Natural killer cell (primary cell): ENCODE measurements at places on chromosomes 4 and X. TPM values are rescaled to one million over a fixed set of nuclear protein-coding genes. Genes with fewer than 3 reads are reported as not detected.

CDK16 gene
- 140 TPM for total RNA-seq

UGT2B15 gene
- total RNA-seq = not detected

TMSB4X gene
- 5,892 TPM for total RNA-seq

ATP1B4 gene
- total RNA-seq = not detected

RPS6KA6 gene
- not detected for total RNA-seq

TRIM60 gene
- not detected for total RNA-seq

IQCM gene
- total RNA-seq = not detected

CTAG1B gene
- total RNA-seq = not detected

CTPS2 gene
- total RNA-seq = 3.6 TPM

MTTP gene
- total RNA-seq = not detected

TMSB15C gene
- total RNA-seq = 2.0 TPM

TCEAL8 gene
- 26.5 TPM for total RNA-seq

FABP2 gene
- not detected for total RNA-seq

ANOS1 gene
- not detected for total RNA-seq

TCEAL6 gene
- total RNA-seq = not detected

SLC26A1 gene
- total RNA-seq = 0.19 TPM

SPRY1 gene
- total RNA-seq = 9.5 TPM

ERAS gene
- total RNA-seq = not detected

MTM1 gene
- total RNA-seq = 6.1 TPM

ITGB1BP2 gene
- 2.4 TPM for total RNA-seq

CTAG2 gene
- total RNA-seq = not detected

H2BW2 gene
- not detected for total RNA-seq

SMIM10 gene
- 0.16 TPM for total RNA-seq

ADAM29 gene
- total RNA-seq = not detected

MAD2L1 gene
- 1.5 TPM for total RNA-seq

SPACA5 gene
- not detected for total RNA-seq

MAGED1 gene
- 37.0 TPM for total RNA-seq

CACNA1F gene
- total RNA-seq = 0.48 TPM

SPANXA2 gene
- total RNA-seq = not detected

HPGD gene
- total RNA-seq = 2.2 TPM

VCX3B gene
- total RNA-seq = not detected

RBMXL3 gene
- total RNA-seq = not detected

G6PD gene
- total RNA-seq = 184 TPM

HEPH gene
- total RNA-seq = not detected

AFF2 gene
- 0.79 TPM for total RNA-seq

NPNT gene
- total RNA-seq = not detected

SLITRK4 gene
- total RNA-seq = 0.65 TPM

BEX3 gene
- total RNA-seq = 2.8 TPM

PPP4R3C gene
- total RNA-seq = not detected

GRIA3 gene
- total RNA-seq = not detected

MAGEA10 gene
- total RNA-seq = not detected

WDR13 gene
- 52.5 TPM for total RNA-seq

GABRE gene
- not detected for total RNA-seq

PPP1R2C gene
- not detected for total RNA-seq

OTC gene
- total RNA-seq = not detected

SPANXN3 gene
- total RNA-seq = not detected

PF4V1 gene
- total RNA-seq = 14.9 TPM

AFM gene
- not detected for total RNA-seq

HSD17B11 gene
- 49.8 TPM for total RNA-seq

ENPEP gene
- not detected for total RNA-seq

TAB3 gene
- total RNA-seq = 20.4 TPM
